ENCODE measurements at places on chromosomes 6 and 20.

- no peak for DNase-seq
These were observed 507.4 kb downstream of the MAFB start for GRCh38 chr20:40181676-40182075.

DNA sequence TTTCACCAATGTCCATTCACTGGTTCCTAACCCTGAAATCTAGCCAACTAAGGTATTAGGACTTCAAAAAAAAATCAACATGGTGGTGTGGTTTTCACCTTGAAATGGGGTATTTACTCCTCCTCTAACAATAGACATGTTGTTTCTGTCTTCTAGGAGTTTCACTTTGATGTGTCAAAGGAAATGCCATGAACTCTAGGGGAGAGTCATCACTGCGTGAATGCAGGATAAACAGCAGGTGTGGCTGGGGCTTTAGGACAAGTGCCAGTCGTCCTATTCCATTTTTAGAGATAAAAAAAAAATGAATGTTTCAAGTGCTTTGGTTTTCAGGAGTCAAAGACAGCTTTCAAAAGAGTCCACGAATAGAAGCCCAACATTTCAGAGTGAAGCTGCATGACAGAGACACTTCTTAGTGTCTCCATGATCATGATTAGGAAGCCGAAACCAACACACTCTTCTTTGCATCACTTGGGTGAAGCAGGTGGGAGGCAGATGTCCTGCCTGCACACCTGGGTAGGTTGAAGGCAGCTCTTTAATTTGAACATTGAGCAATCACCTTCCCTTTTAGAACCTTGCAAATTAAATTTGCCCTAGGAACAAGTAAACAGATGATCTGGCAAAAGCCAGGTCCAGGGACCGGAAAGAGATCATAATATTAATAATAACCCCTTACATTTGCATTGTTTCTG, 328.5 kb upstream of the PRDM1 start:
- DNase-seq, result no peak

DNA sequence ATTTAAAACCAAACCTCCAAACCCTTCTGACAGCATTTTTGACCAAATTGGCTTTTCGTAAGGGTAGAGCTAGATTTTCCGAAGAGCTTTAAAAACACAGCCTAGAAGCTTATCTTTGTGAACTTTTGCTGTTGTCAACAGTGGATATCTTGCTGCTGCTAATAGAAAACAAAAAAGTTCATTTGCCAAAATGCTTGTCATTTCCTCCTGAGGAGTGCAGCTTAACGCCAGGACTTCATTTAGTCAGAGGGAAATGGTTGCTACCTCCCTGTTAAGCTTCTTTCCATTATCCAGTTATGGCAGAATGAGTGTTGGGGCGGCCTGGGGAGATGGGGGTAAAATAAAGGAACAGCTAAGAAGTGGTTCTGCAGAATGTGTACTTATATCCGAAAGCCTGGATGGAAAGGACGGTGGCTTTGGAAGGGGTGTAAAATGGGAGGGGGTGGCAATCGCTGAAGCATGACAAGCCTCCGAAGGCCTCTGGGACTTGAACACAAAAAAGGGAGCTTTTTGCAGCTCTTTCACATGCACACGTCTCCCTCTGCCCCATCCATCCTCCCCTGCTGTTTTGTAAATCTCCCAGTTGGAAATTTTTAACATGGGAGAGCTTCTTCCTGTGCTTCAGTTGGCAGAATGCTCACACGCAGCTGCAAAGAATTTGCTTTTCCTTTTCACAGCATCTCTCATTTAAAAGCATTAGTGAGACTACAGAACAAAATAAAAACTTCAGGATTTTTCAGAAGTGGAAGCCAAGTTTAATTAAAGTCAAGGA, 22.5 kb downstream of the JARID2 start:
- no peak for DNase-seq

GRCh38 chr6:80217794-80218193, 111.3 kb downstream of the BCKDHB start:
- DNase-seq, result no peak

- no peak for DNase-seq
These were observed 23.8 kb downstream of the SAYSD1 start for GRCh38 chr6:39091220-39091619.

- DNase-seq, result no peak
These were observed 862 bp upstream of the SOBP start for GRCh38 chr6:107488875-107489635.

DNA sequence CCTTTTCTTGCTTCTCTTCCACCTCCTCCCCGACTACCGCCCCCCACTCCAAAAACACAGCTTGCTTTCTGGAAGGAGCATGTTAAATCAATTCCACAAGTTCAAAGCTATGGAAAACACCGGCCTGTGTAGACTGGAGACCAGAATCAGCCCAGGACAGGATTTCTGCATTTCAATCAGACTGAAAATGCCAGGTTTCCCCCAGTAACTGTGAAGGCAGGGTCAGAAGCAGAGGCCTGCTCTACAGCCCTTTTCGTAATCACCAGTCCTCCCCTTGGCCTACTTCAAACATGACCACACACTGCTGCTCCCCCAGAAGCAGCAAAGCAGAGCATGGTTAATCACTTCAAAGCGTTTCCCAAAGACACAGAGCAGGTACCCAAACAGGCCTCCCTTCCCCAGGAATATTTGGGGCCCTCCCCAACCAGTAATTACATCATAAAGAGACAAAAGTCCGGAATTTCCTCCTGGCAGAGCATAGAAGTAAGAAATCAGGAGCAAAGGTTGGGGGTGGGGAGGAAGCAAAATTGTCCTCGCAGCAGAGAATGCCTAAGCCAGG, 38.4 kb downstream of the ZMYND8 start:
- no peak for DNase-seq

DNA sequence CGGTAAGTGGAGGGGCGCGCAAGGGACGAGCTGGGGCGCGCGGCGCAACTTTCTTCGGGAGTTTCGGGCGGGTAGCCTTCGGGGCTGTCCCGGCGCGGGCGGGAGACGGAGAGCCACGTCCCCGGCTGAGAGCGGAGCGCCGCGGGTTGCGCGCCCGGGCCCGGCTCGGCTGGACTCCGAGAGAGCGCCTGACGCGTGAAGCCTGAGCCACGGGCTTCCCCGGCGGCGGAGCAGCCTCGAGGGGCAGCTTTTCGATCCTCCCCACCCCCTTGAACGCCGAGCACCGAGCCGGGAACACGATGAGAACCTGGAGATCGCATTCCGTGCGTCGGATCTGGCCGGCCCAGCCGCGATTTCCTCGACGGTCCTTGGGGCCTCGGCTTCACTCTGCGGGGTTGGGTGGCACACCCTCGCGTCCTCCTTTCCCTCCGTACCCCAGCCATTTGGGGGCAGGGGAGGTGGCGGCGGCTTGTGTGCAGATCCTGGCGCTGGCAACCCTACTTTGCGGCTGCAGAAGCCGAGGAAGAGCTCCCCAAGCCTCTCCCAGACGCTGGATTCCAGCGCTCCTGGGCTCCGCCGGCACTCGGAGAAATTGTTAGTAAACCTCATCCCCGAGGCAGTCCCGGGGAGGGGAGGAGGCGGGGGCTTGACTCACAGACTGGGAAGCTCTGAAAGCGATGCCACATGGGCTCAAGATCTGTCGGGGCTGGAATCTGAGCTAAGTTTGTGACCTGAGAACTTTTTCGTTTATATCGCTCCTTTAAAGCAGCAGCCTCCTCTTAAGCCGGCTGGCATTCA, 572 bp downstream of the DSE start:
- DNase-seq, result peak; percentile 5

DNA sequence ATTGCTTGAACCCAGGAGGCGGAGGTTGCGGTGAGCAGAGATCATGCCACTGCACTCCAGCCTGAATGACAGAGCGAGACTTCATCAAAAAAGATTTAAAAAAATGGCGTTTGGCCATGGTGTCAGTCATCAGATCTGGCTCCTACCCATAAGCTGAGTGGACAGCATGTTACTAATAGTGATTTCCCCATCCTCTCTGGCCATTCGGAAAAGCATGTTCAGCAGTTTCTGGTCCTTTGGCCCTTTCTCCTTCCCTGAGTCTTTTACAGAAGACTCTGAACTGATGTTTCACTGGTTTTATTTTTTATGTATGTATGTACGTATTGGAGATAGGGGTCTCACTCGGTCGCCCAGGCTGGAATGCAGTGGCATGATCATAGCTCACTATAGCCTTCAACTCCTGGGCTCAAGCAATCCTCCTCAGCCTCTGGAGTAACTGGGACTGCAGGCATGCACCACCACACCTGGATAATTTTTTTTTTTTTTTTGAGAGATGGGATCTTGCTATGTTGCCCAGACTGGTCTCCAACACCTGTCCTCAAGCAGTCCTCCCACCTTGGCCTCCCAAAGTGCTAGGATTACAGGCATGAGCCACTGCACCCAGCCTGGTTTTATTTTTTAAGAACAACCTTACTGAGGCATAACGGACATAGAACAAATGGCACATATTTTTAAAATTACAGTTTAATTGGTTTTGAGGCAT, 84.2 kb upstream of the CNKSR3 start:
- no peak for DNase-seq

- no peak for DNase-seq
These were observed 4.6 kb upstream of the CABLES2 start for GRCh38 chr20:62411479-62412193.

GRCh38 chr20:44706301-44707017, 8.7 kb upstream of the CCN5 start:
- no peak for DNase-seq

- no peak for DNase-seq
These were observed 101.3 kb downstream of the SNX5 start for GRCh38 chr20:17867131-17867925.

GRCh38 chr6:2855061-2855519, 13.4 kb upstream of the SERPINB1 start:
- DNase-seq, result no peak

GRCh38 chr6:55445648-55446204, 118.5 kb downstream of the GFRAL start:
- no peak for DNase-seq

- DNase-seq, result no peak
These were observed 89.9 kb downstream of the AKAP7 start for GRCh38 chr6:131225127-131225526.

GRCh38 chr6:147179809-147180208, 24.4 kb upstream of the STXBP5 start:
- DNase-seq, result no peak

- DNase-seq, result no peak
These were observed 261.3 kb downstream of the PLCB1 start for GRCh38 chr20:8393381-8393780.

GRCh38 chr20:21339499-21339898, 36.4 kb downstream of the XRN2 start:
- DNase-seq, result no peak

GRCh38 chr6:11272491-11273192, 40.2 kb upstream of the NEDD9 start:
- DNase-seq, result no peak

GRCh38 chr6:56549014-56549413, 93.7 kb downstream of the DST start:
- no peak for DNase-seq

Measured in stimulated activated CD8-positive, alpha-beta memory T cell treated with anti-CD3 and anti-CD28 coated beads, Interleukin-12 subunit alpha, Interleukin-12 subunit beta, amount 100 ng/mL, for 4 hours (primary cell).